ENCODE measurements at places on chromosomes 7 and 10. TPM values are rescaled to one million over a fixed set of nuclear protein-coding genes. Genes with fewer than 3 reads are reported as not detected.

- DNase-seq, result no peak
These were observed 28.2 kb downstream of the AP5Z1 start for GRCh38 chr7:4803397-4804241.

- DNase-seq, result no peak
These were observed 72.4 kb upstream of the LRRC4 start for GRCh38 chr7:128103498-128104107.

DNA sequence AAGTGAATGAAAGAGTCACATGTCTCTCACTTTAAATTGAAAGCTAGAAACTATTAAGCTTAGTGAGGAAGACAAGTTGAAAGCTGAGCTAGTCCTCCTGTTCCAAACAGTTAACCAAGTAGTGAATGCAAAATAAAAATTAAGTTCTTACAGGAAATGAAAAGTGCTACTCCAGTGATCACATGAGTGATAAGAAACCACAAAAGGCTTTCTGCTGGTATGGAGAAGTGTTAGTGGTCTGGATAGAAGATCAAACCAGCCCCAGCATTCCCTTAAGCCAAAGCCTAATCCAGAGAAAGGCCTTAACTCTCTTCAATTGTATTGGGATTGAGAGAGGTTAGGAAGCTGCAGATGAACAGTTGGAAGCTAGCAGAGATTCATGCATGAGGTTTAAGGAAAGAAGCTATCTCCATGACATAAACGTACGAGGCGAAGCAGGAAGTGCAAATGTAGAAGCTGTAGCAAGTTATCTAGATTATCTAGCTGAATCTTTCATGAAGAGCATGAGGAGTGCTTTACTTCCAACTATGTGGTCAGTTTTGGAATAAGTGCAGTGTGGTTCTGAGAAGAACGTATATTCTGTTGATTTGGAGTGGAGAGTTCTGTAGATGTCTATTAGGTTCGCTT lies 261.6 kb downstream of the MDFIC start:
- DNase-seq, result no peak

- DNase-seq, result no peak
These were observed 90.0 kb downstream of the NRP1 start for GRCh38 chr10:33244354-33244967.

GRCh38 chr7:447523-447922 lies 72.1 kb downstream of the PDGFA start:
- no peak for DNase-seq

DNA sequence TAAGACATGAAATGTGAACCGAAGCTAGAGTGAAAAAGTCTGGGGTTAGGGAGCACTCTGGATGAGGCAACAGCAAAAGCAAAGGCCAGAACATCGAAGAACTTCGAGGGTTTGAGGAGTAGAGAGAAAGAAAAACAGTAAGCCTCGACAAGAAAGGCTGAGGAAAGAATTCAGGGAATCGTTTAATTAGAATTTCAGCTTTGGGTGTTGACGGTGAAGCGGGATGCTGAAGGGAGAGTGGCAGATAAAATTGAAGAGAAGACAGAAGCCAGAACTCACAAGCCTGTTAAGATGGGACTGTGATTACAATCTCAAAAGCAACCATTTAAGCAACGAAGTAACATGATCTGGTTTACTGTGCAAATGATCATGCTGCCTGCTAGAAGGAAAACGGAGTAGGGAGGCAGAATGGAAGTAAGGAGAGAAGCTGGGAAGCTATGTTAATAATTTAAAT lies 2.1 kb downstream of the TRDMT1 start:
- no peak for DNase-seq

Gene CRHR2
- not detected for total RNA-seq

All from left colon (tissue), 2 donors.